MG63 (cell line): ENCODE measurements at places on chromosomes 2 and 18.

- DNase-seq: no peak
Observed at GRCh38 chr2:189798312-189799029, 14.2 kb downstream of the PMS1 start.

- DNase-seq: peak; percentile 68
Observed at GRCh38 chr2:58896638-58897037, 655.5 kb upstream of the FANCL start.

DNA sequence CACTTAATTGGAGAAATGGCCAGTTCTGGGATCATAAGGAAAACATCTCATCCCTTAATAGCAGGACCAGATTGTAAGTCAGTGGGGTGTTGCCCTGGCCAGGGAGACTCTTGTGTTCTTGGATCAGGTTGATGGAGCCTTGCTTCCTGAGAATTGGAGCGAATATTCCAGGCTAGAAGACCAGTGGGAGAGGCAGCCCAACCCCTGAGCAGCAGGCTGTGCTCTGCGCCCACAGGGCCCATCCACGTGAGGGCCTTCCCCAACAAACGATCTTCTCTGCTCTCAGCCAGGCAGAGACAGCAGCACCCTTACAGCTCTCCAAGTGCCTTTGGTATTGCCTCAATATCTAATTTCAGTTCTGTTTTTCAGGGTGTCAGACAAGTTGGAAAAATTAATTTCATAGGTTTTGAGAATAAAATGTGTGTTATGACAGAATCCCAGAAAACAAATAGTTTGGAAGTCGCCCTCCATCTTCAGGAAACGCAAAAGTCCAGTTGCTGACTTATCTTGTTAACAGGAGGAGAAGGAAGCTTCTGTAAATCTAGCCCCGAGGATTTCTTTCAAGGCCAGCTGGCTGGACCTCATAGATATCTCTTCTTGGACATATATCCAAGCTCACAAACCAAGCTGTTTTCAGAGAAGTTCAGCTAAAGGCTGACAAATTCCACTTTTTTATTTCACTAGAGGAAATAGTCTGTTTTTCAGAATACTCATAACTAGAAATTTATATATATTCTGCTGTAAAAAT lies 105.5 kb downstream of the COPS8 start:
- no peak for DNase-seq

GRCh38 chr2:150482111-150482510 lies 5.4 kb downstream of the RND3 start:
- no peak for DNase-seq

DNA sequence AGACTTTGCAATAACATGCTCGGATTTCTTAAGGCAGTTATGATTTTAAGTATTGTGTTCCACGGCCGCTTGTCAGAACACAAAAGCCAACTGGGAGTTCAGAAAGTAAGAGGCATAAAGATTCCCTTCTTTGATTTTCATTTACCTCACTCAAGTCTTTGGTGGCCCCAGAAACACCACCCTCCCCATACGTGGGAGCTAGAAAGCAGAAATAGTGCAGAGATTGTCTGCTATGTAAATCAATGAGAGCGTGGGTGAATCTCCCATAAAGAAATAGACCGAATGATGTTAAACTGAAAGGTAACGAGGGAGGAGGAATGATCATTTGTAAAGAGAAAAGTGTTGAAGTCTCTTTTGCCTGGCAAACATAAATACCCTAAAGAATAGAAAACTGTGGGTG lies 322.1 kb upstream of the ETAA1 start:
- no peak for DNase-seq

DNA sequence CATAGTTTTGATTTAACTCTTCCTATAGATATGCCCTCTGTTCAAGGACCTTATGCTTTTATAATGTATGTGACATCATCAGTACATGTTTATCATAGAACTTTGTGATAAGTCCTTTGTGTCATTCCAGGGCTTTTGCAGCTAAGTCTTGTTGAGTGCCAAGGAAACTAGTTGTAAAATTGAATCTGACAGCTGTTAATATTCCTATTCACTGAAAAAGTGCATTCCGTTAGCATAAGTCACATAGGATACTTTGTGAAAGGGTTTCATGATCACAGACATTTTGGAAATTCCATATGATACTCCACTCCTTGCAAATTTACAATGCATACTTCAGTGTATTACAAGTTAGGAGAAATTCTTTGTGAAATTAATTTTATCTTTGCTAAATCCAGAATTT lies 503.4 kb downstream of the CCDC85A start:
- DNase-seq: no peak

- no peak for DNase-seq
Observed at GRCh38 chr2:173755798-173756197, 209.4 kb downstream of the SP3 start.

DNA sequence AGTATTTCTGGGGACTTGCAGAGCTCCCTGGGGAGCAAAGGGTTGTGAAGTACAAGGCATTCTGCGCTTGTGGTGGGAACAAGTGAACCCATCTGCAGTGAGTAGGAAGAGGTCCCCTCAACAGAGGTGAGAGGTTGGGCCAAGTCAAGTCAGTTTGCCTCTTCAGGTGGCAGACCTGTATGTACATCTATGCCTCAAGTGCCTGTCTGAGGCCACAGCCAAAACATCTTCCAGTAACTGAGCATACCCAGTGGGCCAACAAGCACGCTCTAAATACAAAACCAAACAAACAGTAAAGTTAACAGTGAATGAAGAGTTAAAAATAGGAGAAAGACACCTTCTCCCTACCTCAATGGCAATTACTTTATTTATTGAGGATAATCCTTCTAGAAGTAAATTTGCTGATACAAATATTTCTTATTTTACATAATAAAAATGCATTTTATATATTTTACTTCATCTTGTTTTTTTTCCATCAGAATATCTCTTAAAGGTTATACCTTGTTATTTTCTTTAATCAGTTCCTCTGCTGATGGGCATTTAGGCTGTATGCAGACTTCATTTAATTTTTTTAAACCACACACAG lies 2.5 kb downstream of the GYPC start:
- no peak for DNase-seq

- no peak for DNase-seq
Observed at GRCh38 chr2:74675090-74675489, 21.0 kb downstream of the SEMA4F start.

DNA sequence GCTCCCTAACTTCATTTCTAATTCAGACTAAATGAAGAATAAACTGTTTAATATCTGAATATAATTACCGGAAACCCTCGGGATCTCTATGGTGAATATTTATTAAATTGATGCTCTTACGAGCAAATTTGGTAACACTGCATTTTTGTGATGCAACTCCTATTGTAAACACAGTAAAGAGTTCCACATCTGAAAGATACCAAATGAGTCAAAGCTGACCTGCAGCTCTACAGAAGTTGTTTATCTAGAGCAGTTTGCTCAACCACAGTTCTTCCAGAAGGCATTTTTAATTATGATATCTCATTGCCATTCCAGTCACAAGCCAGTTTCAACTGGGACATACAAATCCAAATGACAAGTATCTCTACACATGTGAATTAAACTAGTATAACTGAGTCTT lies 129.7 kb downstream of the PKP4 start:
- DNase-seq: no peak

GRCh38 chr18:41038071-41038470 lies 917.0 kb upstream of the PIK3C3 start:
- no peak for DNase-seq

DNA sequence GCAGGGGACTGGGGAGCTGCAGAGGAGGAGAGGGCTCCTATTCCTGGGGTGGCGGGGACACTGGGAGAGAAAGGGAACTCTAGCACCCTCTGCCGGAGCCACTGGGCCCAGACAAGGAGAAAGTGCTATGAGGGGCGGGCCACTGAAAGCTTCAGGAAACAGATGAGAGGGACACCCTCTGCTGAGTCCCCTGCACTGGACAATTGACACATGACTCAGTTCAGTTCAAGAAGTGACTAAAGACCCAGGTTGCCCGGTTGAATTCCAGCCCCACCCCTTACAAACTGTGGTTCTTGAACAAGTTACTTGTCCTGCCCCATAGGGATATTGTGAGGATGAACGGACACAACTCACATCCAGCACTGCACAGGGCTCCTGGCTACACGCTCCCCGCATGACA lies 5.0 kb downstream of the RUFY4 start:
- DNase-seq: no peak

DNA sequence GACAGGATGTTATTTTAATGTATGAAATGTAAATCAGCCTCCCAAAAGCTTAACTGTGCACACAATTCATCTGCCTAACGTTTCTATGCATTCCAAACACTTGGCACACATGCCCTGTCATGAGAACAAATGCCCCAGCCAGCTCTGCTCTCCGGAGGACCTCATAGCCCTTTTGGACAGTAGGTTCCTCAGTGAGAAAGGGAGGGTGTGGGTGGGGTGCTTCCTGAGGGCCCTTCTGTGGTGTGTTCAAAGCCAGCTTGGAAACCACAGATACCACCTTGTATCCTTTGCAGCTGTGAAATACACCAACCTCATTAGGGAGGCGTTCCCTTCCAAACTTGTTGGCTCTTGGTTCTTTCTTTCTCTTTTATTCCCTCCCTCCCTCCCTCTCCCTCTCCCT lies 102.2 kb upstream of the ASB18 start:
- no peak for DNase-seq

DNA sequence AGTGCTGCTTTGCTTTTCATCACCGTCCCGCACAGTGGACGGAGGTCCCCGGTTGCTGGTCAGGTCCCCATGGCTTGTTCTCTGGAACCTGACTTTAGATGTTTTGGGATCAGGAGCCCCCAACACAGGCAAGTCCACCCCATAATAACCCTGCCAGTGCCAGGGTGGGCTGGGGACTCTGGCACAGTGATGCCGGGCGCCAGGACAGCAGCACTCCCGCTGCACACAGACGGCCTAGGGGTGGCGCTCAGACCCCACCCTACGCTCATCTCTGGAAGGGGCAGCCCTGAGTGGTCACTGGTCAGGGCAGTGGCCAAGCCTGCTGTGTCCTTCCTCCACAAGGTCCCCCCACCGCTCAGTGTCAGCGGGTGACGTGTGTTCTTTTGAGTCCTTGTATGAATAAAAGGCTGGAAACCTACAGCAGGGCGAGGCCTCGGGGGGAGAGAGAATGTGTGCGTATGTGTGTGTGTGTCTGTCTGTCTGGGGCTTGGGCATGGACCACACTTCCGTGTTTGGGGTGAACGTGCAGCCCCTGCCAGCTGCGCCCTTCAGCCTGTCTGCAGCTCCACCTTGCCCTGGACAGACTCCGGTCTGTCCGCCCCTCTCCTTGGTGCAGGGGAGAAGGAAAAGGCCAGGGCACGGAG lies 32.3 kb downstream of the GPC1 start:
- DNase-seq: no peak

- DNase-seq: no peak
Observed at GRCh38 chr18:63306249-63306648, 13.3 kb downstream of the BCL2 start.

GRCh38 chr2:86608832-86609410 lies 14.7 kb downstream of the RNF103 start:
- no peak for DNase-seq

GRCh38 chr2:141109633-141110032 lies 1021.2 kb downstream of the LRP1B start:
- no peak for DNase-seq

- no peak for DNase-seq
Observed at GRCh38 chr18:38459131-38459994, 893.8 kb upstream of the CELF4 start.

DNA sequence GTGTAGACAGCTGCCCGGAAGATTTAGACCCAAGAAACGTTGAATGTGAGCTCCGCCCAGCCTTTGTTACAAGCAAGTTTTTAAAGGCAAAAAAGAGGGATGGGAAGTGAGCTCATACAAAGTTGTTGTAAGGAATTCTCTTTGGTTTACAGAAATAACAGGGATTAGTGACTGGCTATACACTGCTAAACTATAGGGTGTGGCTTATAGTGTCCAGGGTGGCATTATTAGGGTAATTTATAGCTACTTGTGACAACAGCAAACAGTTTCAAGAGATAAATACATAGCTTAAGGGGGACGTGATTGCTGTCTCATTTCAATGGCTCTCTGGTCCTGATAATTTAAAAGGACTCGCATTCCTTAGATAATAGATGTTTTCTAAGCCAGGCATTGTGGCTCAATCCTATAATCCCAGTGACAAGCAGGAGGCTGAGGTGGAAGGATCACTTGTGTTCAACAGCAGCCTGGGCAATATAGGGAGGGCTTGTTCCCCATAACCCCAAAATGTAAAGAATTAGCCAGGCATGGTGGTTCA lies 66.5 kb upstream of the TGIF1 start:
- no peak for DNase-seq

DNA sequence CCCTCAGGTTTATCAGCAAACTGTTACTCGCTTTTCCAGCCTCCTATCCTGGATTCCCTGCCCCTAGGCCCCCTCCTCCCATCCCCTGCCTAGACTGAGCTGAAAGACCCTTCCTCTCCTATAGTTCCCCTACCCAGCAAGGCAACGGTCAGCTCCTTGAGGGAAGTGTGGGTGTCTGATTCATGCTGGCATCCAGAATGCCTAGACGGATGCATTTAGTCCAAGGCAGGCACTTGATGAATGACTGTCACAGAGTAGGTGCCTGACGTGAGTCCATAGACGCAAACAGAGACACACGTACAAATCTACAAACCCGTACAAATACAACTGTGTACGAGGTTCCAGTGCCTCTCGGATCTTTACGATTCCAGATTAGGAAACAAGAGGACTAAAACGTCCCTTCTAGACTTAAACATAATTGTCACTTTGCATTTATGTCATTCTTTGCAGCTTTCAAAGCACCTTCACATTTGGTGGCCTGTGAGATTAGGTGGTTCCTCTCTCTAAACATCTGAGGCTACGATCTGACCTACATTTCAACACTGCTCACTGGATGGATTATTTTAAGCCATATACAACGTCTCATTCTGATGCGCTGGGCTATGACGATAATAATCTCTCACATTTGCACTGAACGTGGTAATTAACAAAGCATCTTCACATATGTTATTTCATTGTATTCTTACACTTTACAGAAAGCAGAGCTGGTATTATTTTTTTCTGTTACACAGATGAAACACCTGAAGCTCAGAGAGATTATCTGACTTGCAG lies 36.7 kb downstream of the DNMT3A start:
- DNase-seq: no peak

- DNase-seq: no peak
Observed at GRCh38 chr2:173090973-173091660, 15.5 kb downstream of the MAP3K20 start.

GRCh38 chr2:224426656-224427055 lies 24.7 kb upstream of the FAM124B start:
- no peak for DNase-seq
